T-helper 2 cell (primary cell): ENCODE measurements at places on chromosomes 5 and 9.
A peak's percentile ranks its signal among the peaks of the same experiment; 100 is the strongest.

- DNase-seq, result no peak
Measured at GRCh38 chr9:135579889-135580660, 18.5 kb downstream of the PAEP start.

DNA sequence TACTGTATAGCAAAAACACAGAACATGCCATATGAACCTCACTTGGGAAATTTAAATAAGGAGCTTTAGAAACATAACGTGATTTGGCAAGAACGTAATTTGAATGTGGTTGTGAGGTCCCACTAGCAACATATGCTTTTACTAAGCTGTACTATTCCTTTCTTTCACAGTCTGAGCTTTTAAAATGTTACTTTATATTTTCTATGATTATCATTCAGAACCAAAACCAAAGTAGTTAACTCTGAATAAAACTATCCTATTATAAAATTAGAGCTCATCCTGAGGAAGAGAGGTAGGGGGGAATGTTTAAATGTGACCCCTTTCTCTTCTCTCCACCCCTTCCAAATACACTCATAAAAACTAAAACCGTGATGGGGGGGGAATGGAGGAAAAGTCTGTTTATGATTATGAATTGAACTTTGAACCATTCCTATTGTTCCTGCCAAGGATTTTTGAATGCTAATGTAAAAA lies 435.7 kb downstream of the NFIB start:
- DNase-seq, result no peak

DNA sequence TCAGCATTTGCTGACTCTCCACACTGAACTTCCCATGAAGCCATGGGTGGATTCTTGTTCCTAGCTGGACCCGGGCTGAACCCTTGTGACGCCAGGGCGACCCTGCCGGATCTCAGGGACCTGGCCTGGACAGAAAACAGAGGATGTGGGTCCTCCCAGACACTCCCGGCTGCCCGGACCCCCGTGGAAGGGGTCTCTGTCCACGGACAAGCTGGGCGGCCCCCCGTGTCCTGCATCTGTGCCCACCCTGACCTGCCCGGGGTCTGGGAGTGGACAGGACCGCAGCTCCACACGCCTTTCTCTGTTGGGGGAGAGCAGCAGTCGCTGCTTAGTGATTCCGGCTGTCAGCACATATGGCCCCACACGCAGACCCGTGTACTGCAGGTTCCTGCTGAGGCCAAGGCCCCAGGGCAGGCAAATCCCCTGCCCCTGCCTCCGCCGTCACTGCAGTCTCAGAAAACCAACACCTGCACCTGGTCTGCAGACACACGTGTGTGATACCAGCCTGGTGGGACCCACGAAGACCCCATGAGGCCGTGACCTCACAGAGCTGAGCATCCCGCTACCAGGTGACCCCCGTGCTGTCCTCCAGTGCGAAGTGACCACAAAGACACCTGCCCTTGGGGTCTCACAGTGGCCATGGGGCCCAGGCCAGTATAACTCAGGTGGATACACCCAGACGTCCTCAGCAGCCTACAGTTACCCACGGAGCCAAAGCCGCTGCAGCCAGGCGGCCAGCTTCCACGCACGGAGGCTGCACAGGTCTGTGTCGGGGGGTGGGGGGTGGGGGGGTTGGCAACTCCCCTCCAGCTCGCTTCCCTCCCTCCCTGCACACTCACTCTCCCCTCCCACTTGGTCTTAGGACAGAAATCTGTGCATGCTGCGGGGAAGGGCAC lies 50.6 kb downstream of the NKD2 start:
- no peak for DNase-seq

GRCh38 chr5:37615184-37615583 lies 224.7 kb downstream of the GDNF start:
- no peak for DNase-seq

DNA sequence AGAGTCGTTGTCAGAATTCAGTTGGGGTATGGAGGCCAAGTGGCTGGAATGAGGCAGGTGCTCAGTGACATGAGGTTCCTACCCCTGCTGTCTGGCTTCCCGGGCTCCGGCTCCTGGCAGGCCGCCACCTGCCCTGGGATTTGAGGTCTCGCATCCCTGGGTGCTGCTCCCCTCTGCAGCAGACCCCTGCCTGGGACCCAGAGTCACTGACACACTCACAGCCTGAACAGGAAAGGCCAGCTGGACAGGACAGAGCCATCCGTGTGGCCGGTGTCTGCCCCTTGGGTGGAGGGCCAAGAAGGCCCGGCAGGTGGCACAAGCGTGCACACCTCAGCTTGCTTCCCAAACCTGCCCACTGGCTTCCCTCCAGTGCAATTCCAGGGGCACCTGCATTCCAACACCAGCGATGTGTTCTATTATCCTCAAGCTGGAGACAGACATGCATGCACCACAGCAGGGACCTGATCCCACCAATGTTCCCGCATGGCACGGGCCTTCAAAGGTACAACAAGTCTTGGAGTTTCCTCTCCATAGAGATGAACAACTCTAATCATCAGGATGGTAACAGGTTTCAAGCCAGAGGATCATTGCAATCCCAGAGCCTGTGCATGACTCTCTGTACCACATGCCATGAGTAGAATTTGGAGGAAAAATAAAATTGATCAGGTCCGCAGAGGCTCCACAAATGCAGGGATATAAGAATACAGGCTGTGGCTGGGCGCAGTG lies 45.6 kb upstream of the RNF130 start:
- DNase-seq, result no peak

GRCh38 chr5:15786884-15787283 lies 286.9 kb downstream of the FBXL7 start:
- no peak for DNase-seq

- DNase-seq, result no peak
Measured at GRCh38 chr9:22134390-22134789, 125.3 kb upstream of the CDKN2B start.

GRCh38 chr9:79284081-79284480 lies 287.7 kb upstream of the TLE4 start:
- no peak for DNase-seq

GRCh38 chr5:33867241-33867640 lies 24.5 kb downstream of the ADAMTS12 start:
- DNase-seq, result no peak

- DNase-seq, result no peak
Measured at GRCh38 chr5:97194366-97194765, 11.3 kb upstream of the RIOK2 start.

GRCh38 chr5:135543485-135544304 lies 7.9 kb upstream of the NEUROG1 start:
- peak; percentile 5 for DNase-seq

DNA sequence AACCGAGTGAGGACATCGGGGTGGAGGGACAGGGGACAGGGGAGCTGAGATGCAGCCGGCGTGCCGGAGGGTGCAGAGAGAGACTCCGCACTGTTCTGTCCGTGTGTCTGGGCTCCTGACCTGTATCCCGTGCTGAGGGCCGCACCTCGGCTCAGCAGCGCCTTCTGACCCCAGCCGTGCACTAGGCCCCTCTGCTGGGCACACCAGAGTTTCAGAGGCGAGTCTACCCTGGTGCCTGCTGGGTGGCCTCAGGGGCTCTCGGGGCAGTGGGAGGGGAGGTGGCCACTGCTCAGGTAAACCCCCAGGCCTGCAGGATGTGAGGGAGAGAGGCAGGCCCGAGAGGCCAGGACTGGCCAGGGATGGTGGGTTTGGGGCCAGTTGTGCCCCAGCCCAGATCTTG lies 100.2 kb downstream of the RXRA start:
- no peak for DNase-seq

GRCh38 chr5:110159202-110159601 lies 469.5 kb downstream of the MAN2A1 start:
- DNase-seq, result no peak

DNA sequence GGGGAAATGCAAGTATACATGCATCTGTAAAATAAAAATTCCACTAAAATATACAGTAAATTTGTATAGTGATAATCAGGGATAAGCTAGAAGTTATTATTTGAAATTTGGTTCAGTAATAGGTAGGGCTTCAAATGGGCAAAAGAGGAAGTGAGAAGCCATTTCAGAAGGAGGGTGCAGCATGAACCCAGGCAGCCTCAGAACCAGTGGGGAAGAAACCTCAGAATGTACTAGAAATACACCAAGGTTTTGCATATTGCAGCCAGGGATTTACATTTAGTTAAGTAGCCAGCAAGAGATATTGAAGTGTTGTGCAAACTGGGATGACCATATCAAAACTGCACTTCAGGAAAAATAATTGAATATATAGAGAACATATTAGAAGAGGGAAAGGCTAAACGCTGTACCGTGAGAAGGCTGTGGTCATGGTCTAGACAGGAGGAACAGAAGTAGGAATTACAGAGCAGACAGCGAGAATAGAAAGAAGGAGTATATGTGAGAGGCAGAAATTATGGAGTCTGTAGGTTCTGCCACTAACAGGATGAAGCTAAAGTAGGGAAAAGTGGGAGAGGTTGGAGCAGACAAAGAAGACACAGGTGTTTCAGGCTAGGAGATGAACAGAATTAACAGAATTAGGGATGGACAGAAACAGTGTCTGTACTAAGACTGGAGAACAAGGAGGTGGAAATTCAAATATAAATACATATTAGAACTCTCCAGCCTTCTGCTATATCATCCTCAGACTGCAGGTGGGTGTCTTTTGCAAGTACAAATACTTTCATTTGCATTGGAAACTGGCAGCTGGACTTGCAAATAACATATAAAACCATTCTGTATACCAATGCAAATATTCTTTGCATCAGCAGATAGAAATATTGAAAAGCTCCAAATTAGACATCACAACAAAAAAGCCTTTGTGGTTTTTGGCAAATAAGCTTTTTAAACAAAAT lies 335.6 kb downstream of the ZNF608 start:
- no peak for DNase-seq
